ENCODE measurements at places on chromosomes 7 and 10. TPM values are rescaled to one million over a fixed set of nuclear protein-coding genes. Genes with fewer than 3 reads are reported as not detected.

Gene PAX2
- total RNA-seq: not detected

Gene NEURL1
- total RNA-seq: 3.1 TPM

Gene SMNDC1
- 37.1 TPM for total RNA-seq

Gene HABP2
- not detected for total RNA-seq

Gene PNLIPRP1
- total RNA-seq: not detected

DNA sequence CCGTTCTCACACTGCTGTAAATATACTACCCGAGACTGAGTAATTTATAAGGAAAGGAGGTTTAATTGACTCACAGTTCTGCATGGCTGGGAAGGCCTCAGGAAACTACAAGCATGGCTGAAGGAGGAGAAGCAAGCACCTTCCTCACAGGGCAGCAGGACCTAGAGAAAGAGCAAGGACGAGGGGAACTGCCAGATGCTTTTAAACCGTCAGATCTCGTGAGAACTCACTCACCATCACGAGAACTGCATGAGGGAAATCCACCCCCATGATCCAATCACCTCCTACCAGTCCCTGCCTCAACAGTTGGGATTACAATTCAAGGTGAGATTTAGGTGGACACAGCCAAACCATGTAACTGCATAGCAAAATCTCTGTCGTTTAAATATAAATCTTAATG lies at the start of gene EBLN1:
Gene EBLN1, minus strand, starts transcription at position 174 of the 400 bp plus-strand sequence. CDS start 8,032 bp downstream, outside the sequence.
- DNase-seq: no peak

DNA sequence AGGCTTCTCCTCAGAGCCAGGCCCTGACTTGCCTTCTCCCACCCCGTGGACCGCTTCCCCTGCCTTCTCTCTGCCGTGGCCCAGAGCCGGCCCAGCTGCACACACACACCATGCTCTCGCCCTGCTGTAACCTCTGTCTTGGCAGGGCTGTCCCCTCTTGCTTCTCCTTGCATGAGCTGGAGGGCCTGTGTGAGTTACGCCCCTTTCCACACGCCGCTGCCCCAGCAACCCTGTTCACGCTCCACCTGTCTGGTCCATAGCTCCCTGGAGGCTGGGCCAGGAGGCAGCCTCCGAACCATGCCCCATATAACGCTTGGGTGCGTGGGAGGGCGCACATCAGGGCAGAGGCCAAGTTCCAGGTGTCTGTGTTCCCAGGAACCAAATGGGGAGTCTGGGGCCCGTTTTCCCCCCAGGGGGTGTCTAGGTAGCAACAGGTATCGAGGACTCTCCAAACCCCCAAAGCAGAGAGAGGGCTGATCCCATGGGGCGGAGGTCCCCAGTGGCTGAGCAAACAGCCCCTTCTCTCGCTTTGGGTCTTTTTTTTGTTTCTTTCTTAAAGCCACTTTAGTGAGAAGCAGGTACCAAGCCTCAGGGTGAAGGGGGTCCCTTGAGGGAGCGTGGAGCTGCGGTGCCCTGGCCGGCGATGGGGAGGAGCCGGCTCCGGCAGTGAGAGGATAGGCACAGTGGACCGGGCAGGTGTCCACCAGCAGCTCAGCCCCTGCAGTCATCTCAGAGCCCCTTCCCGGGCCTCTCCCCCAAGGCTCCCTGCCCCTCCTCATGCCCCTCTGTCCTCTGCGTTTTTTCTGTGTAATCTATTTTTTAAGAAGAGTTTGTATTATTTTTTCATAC lies 38.0 kb downstream of the LIMK1 start:
- no peak for DNase-seq

- DNase-seq: no peak
These were observed 158.1 kb upstream of the PITRM1 start for GRCh38 chr10:3330663-3331062.

DNA sequence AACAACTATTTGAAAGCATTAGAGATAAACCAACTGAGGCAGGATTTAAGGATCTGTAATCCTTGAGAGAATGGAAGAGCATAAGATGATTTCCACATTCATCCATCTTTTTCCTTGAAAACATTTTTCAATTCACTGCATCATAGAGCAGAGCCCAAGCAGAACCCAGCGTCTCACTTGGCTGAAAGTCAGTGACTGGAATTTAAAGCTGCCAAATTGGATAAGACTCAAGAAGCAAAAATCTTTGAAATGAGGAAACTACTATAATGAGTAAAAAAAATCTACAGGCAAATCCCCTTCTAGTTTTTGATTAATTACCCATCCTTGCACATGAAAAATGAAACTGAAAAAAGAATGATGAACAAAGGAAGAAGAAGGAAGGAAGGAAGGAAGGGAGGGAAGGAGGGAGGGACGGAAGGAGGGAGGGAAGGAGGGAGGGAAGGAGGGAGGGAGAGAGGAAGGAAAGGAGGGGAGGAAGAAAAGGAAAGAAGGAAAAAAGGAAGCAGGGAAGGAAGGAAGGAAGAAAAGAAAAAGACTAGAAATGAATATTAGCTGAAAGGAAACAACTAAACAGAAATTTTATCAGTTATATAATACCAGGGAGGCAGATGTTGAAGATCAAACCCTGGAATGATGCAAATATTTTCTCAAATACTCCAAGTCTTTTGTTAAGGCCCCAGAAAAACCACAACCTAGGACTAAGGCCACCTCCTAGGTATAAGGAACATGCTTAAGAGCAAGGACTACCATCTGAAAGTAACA lies 336.3 kb upstream of the MAGI2 start:
- no peak for DNase-seq

DNA sequence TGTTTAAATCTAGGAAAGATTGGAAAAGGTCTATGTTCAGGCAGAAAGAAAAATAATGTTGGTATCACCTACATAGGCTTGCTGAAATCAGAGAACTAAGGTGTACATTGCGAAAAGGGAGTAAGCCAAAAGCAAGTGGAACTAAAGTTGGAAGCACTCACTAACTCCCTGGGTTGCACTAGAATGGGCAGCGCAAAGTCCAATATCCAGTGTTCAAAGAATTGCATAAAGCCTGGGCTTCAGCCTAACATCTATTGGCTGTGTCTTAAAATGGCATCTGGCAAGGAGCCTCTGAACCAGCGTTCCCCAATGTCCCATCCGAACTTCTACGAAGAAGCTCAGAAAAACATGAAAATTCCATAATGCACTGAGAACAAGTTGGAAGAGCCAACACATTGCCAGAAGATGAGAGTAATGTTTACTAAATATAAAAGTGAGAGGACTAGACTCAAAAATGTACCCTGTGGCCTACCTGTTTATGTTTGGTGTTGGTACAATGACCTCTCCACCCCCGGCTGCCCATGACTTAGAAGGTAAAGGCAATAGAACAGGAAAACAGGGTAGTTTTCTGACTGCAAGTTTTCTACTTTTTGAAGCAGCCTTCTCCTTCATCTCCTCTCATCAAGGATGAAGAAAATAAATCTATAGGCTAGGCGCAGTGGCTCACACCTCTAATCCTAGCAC lies 275.9 kb upstream of the GHITM start:
- no peak for DNase-seq

DNA sequence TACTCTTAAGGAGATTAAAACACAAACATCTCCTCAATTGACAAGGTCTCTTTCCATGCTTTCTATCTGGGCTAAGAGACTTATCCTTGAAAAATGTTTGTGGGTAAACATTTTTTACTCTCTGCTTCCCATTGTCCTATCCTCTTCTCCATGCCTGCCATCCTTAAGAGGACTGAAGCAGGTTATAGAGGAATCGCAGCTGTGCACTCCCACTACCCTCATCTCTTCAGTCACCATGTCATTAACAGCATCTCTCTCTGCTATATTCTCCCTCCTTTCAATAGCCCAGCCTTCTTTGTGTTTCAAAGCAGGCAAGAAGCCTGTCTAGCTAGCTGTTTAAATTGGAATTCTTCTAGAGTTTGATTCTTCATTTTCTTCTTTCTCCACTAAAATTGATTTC lies 22.6 kb downstream of the COL1A2 start:
- DNase-seq: no peak

Measured in glutamatergic neuron (in vitro differentiated cells).